ENCODE measurements at places on chromosomes 6 and 20.
A peak's percentile ranks its signal among the peaks of the same experiment; 100 is the strongest.

- DNase-seq = peak; percentile 16
These were observed 138.1 kb upstream of the MARCKS start for GRCh38 chr6:113719064-113719463.

GRCh38 chr20:49356676-49357075 lies 78.8 kb upstream of the ZNFX1 start:
- no peak for DNase-seq

DNA sequence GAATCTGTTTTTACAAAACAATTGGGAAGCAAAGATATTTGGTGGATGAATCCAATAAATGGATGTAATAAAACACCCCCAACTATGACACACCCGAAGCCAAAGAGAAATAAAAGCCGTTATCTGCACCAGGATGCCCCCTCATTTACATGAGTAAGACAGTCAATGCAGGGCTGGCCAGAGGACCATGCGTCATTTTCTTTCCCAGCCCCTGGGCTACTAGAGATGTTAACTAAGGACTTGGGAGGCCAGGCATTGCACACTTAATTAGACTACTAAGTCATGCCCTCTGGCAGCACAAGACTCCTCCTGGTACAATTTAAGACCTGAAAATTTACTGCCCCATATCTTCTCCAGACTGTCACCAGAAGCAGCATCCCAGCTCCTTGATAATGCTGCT lies 3.2 kb downstream of the LEMD2 start:
- DNase-seq = no peak

- DNase-seq = no peak
These were observed 48.3 kb upstream of the MRAP2 start for GRCh38 chr6:83985308-83985713.

DNA sequence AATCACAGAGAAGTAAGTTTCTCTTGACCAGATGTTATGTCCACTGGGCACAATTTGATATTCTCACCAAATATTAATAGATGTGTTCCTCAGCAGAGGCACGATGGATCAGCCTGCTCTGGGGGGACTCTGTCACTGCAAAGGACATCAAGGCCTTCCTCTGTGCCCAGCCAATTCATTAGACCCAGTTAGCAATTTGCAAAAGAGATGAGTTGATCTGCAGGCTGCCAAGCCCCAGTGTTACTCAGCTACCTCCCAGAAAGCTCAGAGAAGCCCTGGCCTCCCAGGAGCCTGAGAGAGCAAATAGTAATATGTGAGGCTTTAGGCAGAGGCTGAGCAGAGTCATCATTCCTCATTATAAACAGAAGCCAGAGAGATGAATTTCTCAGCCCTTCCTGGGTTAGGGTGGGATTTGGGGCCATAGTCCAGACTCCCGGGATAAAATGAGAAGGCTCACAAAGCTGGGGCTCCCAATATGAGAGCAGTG lies 54.2 kb downstream of the ZNF831 start:
- DNase-seq = no peak

- no peak for DNase-seq
These were observed 37.7 kb downstream of the ADGRF1 start for GRCh38 chr6:47004463-47004862.

GRCh38 chr6:40907198-40907701 lies 131.8 kb downstream of the UNC5CL start:
- no peak for DNase-seq

DNA sequence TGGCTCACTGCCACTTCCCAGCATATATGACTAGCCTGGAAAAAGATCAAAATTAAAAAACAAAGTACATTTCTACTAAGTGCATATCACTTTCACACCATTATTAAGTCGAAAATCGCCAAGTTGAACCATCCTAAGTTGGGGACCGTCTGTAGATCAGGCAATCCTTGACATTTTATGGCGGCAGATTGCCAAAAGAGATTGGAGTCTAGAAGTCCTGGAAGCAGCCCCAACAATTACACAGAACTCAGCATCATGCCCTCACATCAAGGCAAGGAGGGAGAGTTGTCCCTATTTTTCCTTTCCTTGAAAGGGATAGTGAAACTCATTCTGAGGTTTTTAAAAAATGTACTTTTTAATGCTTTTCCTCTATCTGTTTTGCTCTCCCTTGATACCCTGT lies 30.7 kb downstream of the SLC22A3 start:
- no peak for DNase-seq

DNA sequence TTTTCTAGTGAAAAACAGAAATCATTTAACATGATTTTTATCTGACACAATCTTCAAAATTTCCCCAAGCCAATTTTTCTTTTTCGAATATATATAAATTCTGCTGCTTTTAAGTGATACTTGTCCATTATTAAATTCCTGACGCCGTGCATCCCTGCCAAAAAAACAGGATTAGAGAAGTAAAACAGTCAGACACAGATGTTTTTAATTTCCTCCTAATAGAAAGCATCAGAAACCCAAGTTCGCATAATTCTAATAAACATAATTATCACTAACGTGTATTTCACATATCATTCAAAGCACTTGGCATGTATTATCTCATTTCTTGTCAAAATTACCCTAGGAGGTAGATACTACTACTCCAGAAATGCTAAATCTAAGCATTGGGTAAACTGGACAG lies 179.5 kb downstream of the ZFP64 start:
- DNase-seq = no peak

GRCh38 chr6:84517741-84518530 lies 246.5 kb downstream of the TBX18 start:
- no peak for DNase-seq

DNA sequence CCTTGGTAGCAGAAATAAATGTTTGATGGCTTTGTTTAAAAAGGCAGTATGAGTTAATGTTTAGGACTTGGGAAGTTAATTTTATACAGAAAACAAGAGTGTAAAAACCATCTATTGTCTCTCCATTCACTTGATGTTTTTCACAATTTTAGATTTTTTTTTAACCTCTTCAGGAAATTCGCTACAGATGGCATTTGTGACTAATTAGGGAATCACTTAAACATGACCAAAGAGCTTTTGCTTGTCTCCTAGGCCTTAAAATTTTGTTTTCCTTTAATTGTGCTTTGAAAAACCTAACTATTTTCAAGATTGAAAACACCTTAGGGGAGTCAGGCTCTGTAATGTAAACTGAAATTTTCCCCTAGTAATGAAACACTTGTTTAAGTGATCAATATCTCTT lies 17.3 kb downstream of the TULP4 start:
- no peak for DNase-seq

DNA sequence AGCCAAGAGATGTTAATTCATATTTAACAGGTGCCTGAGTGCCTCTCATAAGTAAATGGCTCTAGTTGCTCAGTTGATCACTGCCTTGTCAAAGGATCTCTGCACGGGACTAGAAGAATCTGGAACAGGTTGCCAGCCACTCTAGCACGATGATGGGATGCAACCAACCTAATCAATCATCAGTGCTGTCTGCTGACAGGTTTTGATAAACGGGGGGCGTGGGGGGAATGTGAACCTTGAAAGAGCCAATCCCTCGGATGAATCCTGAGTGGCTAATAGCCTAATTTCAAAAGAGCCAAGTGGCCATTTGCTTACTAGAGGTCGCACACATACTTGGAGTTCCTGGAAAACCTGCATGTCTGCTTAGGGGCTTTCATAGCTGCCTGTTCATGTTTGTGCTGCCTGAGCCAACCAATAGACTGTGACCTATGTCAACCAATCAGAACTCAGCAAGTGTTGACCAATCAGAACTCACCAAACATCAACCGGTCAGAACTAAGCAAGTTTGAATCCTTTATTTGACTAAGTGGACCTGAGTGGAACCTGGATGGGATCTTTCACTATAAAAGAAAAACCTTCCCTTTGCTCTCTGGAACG lies 43.5 kb upstream of the ECI2 start:
- no peak for DNase-seq

GRCh38 chr6:2940010-2940850 lies 31.1 kb downstream of the SERPINB6 start:
- peak; percentile 87 for DNase-seq

DNA sequence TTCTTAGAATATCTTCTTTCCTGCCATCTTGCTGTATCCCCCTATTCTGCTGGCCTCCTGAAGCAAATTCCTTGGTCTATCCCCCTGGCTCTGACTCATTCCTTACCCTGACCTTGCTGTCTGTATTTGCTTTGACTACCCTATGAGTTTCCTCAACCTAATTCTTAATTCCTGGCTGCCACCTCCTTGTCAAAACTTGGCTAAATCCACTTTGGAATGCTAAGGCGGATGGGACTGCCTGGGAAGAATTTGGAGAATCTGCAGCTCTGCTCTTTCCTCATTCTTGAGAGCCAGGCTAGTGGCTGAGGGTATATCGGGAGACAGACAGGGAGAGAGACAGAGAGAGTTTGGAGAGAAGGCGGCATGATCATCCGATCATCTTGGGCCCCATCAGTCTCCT lies 24.4 kb downstream of the CAP2 start:
- no peak for DNase-seq

- DNase-seq = no peak
These were observed 64.9 kb upstream of the CITED2 start for GRCh38 chr6:139439349-139439748.

GRCh38 chr6:37585523-37585905 lies 85.8 kb upstream of the CCDC167 start:
- DNase-seq = no peak

DNA sequence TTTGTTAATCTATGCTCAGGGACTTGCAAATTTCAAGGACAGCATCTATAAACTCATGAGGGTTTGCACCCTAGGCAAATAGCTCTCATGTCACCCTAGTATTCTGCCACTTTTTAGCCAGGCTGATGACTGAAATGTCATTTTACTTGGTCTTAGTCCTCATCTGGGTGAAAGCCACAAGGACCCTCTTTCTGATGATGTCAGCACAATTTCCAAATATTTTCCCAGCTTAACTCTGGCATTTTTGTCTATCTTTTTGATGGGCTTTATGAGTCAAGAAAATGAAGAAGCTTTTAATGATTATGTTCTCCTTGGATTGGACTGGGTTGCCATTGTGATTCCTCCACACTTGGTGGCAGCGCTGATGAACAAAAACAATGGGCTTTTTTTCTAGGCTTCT lies 420.1 kb upstream of the BTBD3 start:
- no peak for DNase-seq

GRCh38 chr20:46074006-46074405 lies 15.8 kb downstream of the NCOA5 start:
- DNase-seq = no peak

DNA sequence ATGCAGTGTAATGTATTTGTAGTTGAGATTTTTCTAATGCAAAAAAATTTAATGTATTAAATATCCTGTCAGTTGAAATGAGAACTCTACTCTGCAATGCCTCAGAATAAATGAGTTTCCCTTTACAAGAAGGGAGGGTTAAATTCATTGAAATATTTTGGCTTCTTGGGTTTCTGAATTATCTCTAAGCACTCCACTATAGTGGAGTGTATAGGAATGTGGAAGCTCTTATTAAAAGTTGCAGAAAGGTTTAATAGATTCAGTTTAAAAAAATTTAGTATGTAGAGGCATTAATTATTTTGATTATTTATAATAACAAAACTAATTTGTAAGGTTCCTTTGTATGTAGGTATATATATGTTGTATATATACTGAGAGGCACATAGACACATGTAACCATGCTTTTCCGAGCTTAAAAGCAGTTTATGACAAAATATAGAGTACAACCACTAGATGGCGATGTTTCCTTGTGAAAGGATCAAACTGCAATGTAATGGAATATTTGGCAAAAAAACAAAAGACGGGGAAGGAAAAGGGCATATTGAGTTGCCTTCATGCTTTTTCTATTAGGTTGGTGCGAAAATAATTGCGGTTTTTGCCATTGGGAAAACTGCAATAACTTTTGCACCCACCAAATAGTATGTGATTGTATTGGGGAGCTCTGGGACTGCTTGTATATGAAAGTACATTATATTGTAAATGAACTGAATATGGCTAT lies 144.2 kb downstream of the MYO6 start:
- no peak for DNase-seq

GRCh38 chr6:89024456-89024855 lies 56.1 kb upstream of the PNRC1 start:
- no peak for DNase-seq

All from CD4-positive, alpha-beta T cell treated with Interleukin-4 for 1 hour (primary cell).